T-helper 17 cell (primary cell): ENCODE measurements at places on chromosomes 2 and 18. TPM values are rescaled to one million over a fixed set of nuclear protein-coding genes. Genes with fewer than 3 reads are reported as not detected.

MYCN gene
- 0.37 TPM for total RNA-seq

TSGA10 gene
- total RNA-seq = 7.7 TPM

TNS1 gene
- 0.80 TPM for total RNA-seq

GREB1 gene
- 1.1 TPM for total RNA-seq

DNA sequence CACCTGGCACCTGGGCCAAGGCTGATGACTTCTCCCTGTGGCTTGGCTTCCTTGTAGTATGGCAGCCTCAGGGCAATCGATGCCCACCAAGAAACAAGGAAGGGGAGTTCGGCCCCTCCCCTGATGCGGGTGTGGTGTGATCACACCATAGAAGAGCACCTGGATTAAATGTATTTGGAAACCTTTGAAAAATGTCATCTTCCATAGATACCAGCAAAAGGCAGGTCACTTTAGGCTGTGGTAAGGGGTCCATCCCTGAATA, 198.2 kb downstream of the CYP26B1 start:
- no peak for DNase-seq
- no peaks in the 10 kb centered on the region for H3K4me1 ChIP-seq
- H3K27me3 ChIP-seq = peaks cover 17% of the 10 kb centered on the region
- no peak overlapping the region for H3K27ac ChIP-seq
- no peak overlapping the region for H3K4me3 ChIP-seq

GRCh38 chr2:66273933-66274490, 160.9 kb upstream of the MEIS1 start:
- no peak overlapping the region for H3K27ac ChIP-seq
- H3K4me1 ChIP-seq = no peaks in the 10 kb centered on the region
- H3K4me3 ChIP-seq = no peak overlapping the region
- H3K36me3 ChIP-seq = no peaks in the 10 kb centered on the region

DNA sequence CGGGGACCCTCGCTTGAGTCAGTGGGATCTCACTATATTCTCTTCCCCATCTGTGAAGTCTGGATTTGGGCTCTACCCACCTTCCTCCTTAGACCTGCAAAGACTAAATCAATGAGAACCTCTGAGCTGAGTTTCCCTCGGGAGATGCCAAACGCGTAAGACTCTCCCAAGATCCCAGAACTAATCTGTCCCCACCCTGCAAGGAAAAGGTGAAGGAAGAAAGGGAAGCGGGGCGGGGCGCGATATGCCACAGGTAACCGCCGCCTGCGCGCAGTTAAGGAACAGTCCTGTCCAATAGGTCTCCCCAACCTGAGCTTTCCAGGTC, 780 bp downstream of the SRD5A2 start:
- peaks cover 4% of the 10 kb centered on the region for H3K36me3 ChIP-seq
- no peak overlapping the region for H3K4me3 ChIP-seq
- no peak for DNase-seq
- H3K27me3 ChIP-seq = peaks cover 31% of the 10 kb centered on the region
- no peak overlapping the region for H3K27ac ChIP-seq

DNA sequence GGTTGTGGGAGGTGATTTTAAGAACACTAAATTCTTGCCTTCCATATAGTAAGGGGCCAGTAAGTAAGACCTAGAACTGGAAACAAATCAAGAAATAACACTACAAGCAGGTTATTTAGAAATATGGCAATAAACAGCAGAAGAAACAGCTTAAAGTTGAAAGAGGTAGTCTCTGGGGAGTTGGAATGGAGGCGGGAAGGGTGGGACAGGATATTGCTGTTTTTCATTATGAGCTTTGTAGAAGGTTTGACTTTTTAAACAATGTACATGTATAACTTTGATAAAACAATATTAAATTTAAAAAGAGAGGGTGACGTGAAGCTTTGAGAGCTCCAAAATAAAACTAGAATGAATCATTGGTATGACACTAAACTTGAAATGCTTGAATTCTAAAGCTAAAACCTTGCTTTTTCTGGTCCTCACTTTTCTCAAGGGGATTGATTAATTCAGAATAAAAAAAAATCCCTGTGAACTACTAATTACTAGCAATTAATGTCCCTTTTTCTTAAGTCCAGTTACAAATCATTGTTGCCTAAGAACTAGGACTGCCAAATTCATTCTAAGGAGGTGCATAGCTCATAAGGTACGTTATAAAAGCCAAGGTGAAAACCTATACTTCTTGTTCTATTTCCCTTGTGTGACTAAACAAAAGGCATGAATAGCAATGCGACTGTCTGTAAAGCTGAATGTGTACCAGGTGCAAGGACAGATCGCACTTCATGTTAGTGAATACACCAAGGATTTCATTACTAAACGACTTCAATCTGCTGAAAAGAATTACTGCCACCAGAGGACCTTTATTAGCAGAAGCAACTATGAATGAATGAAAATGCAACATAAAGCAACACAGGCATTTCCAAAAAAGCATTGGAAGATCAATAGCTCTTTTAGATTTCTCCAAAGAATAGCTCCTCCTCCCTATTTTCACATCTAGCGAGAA, 177.5 kb downstream of the RBM43 start:
- H3K27me3 ChIP-seq = peaks cover 33% of the 10 kb centered on the region
- H3K4me1 ChIP-seq = no peaks in the 10 kb centered on the region
- no peak for DNase-seq
- H3K4me3 ChIP-seq = no peak overlapping the region

DNA sequence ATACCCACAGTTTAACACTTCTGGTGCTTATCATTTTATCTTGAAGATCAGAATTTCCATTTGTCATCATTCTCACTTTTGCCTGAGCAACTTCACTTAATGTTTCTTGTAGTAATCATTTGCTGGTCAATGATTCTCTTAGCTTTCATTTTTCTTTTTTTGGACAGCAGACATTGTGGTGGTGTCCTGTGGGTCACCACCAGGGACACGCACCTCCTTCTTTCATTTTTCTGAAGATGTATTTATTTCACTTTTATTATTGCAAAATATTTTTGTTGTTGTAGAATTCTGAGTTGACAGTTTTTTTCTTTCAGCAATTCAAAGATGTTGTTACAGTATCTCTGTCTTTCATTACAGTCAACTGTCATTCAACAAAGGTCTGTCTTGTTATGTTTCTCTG, 84.3 kb downstream of the FAM168B start:
- no peak overlapping the region for H3K4me3 ChIP-seq
- no peak for DNase-seq
- peaks cover 46% of the 10 kb centered on the region for H3K27me3 ChIP-seq

GRCh38 chr2:12303181-12304030, 413.3 kb upstream of the TRIB2 start:
- H3K4me1 ChIP-seq = peaks cover 14% of the 10 kb centered on the region
- no peaks in the 10 kb centered on the region for H3K27me3 ChIP-seq
- no peak for DNase-seq
- no peaks in the 10 kb centered on the region for H3K36me3 ChIP-seq
- H3K27ac ChIP-seq = peak overlapping the region; percentile 66

- no peak for DNase-seq
- H3K27ac ChIP-seq = no peak overlapping the region
- no peaks in the 10 kb centered on the region for H3K27me3 ChIP-seq
Measured at GRCh38 chr2:137367361-137367760, 596.9 kb upstream of the HNMT start.

- no peaks in the 10 kb centered on the region for H3K4me1 ChIP-seq
- H3K36me3 ChIP-seq = no peaks in the 10 kb centered on the region
- no peak overlapping the region for H3K27ac ChIP-seq
- DNase-seq = no peak
- no peak overlapping the region for H3K4me3 ChIP-seq
Measured at GRCh38 chr2:41087946-41088345, 636.1 kb upstream of the SLC8A1 start.

DNA sequence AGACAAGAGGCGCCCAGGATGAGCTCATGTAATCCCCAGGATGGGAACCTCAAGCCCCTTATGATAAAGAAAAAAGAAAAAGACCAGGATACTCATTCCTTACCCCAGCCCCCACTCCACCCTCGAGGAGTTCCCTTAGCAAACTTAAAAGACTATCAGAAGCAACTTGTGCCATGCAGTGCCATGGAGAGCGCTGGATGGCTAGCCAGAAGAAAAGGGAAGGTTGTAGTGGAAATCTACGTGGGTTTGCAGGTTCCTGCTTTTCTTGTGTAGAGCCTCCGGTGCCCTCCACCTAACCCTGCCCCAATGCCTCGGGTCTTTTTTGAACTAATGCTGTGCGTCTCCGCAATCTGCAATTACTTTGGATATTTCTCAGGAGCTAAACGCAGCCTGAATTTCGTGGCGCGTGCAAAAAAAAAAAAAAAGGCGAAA, 16.2 kb upstream of the BCL11A start:
- no peaks in the 10 kb centered on the region for H3K36me3 ChIP-seq
- H3K4me1 ChIP-seq = peaks cover 2% of the 10 kb centered on the region
- H3K4me3 ChIP-seq = no peak overlapping the region
- DNase-seq = no peak
- H3K27ac ChIP-seq = no peak overlapping the region

DNA sequence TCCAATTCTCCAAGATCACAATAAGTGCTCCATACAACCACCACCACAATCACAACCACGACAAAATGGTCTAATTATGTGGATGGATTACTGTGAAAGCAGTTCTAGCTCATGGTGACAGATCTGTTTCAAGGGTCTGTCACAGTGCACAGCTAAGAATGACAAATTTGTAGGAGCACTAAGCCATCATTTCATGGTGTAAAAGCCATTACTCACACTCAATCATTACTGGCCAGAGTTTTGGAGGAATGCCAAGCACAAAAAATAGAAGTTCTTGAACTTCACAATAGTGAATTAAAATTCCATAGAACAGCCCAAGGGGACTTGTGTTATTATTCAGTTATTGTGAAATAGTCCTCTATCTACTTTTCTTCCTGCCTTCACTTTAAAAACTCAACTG, 2.3 kb downstream of the CPS1 start:
- no peaks in the 10 kb centered on the region for H3K27me3 ChIP-seq
- no peaks in the 10 kb centered on the region for H3K4me1 ChIP-seq
- H3K4me3 ChIP-seq = no peak overlapping the region
- H3K27ac ChIP-seq = no peak overlapping the region
- no peaks in the 10 kb centered on the region for H3K36me3 ChIP-seq

DNA sequence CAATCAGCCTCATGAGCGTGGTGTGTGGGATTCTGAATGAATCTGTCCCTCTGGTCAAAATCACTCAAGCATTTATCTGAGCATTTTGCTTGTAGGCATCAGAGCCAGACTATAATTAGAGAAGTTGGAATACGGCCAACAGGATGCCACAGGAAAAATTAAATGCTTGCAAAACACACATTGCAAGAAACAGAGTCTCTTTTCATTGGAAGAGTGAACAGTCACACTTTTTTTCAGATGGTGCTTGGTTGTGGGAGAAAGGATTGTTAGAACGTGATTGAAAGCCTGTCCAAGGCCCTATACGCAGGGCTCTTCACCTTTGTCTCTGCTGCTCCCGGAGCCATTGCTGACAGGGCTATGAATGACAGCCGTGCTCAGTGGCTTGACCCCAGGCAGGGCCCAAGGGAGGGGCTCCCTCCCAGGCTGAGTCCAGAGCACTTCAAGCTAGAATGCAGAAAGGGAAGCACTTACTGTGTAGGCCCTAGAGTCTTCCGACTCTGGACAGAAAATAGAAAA, 59.8 kb downstream of the SNTG2 start:
- H3K4me1 ChIP-seq = peaks cover 10% of the 10 kb centered on the region
- no peak overlapping the region for H3K4me3 ChIP-seq
- DNase-seq = no peak
- peaks cover 19% of the 10 kb centered on the region for H3K27me3 ChIP-seq
- H3K36me3 ChIP-seq = no peaks in the 10 kb centered on the region

GRCh38 chr2:19797871-19798270, 103.9 kb downstream of the TTC32 start:
- no peaks in the 10 kb centered on the region for H3K36me3 ChIP-seq
